ENCODE measurements at places on chromosomes 12 and 14. TPM values are rescaled to one million over a fixed set of nuclear protein-coding genes. Genes with fewer than 3 reads are reported as not detected.

DNA sequence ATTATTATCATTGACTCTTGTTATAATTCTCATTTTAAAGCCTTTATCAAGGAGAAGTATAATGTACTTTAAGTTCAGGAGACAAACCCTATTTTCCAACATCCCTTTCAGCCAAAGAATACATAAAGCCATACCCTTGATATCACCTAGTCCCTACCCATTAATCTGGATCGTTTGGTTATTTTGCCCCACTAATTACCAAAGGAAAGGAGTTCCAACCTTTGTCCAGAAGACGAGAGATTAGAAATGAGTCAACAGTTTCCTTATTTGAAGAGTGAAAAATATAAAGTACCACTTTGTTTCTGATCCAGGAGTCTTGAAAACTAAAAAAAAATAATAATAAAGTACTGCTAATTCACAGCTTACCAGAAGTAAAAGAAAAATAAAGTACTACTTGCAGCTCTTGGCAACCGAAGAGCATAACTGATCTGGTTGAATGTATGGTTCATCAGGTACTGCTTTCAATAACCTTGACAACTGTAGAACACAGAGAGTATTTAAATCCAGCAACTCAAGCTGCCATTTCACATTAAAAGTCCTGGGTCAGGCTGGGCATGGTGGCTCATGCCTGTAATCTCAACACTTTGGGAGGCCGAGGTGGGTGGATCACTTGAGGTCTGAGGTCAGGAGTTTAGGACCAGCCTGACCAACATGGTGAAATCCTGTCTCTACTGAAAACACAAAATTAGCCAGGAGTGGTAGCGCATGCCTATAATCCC is 33.7 kb downstream of the LIMA1 start:
- DNase-seq: no peak

- DNase-seq: no peak
These were observed 55.4 kb downstream of the GALNT9 start for GRCh38 chr12:132273992-132274334.

DNA sequence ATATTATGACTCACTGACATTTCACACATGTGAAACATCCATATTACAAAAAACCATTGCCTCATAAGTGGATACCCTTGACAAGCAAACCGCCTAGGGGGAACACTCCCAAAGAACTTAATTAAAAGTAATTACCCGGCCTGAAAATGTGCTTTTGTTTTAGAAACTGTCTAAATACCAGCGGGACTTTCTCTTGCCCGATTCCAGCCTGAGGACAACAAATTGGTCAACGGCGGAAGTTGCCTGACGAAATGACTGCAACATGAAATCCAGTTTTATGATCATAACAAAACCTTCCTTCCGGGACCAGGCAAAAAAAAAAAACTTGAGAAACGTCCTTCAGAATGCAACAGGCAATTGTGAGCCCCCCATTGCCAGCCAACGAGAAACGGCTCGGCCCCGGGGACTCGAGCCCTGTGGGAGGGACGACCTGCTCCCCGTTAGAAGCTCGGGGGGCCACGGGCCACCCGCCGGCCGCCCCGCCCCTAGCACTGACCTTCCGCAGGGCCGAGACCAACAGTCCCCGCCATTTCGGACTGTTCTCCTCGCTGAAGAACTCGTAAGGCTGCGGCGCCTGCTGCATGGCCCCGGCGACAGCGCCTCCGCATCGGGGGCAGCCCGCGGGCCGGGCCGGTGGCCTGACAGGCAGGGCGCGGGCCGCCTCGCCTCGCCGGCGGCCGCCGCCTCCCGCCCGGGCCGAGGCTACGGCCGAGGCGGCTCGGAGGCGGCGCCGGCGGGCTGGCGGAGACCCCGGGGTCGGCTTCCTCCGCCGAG is 490 bp downstream of the SOS2 start:
- DNase-seq: peak; percentile 71

GRCh38 chr14:65255583-65256461 is 153.5 kb upstream of the MAX start:
- peak; percentile 36 for DNase-seq

GRCh38 chr14:54928216-54928615 is 25.6 kb upstream of the GCH1 start:
- DNase-seq: no peak

- no peak for DNase-seq
These were observed 218.4 kb upstream of the C14orf180 start for GRCh38 chr14:104361101-104361591.

DNA sequence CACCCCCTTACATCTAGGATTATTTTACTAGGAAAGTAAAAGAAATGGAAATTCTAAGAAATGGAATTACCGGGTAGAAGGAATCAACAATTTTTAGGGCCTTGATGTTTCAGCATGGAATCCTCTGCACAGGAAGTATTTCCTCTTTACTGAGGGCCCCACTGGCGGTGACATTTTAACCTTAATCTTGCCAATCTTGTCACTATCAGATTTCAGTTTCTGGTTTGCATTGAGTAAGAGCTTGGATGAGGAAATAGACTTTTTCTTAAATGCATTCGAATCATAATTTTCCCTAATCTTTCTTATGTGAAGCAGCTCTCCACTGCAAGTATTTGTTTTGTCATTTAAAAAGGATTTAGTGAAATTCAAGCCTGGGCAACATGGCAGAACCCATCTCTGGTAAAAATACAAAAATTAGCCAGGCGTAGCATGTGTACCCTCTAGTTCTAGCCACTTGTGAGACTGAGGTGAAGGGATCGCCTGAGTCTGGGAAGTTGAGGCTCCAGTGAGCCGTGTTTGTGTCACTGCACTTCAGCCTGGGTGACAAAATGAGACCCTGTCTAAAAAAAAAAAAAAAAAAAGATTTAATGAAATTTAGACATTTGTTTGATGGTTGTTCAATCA is 40.7 kb downstream of the TPCN1 start:
- DNase-seq: no peak

The IFNG-AS1 gene
- not detected for total RNA-seq

GRCh38 chr14:61555056-61555838 is 140.1 kb upstream of the HIF1A start:
- DNase-seq: no peak

The ZNF385A gene
- 0.65 TPM for total RNA-seq

GRCh38 chr12:31011746-31012566 is 61.7 kb upstream of the DDX11 start:
- DNase-seq: no peak

GRCh38 chr14:65077318-65077717 is 25.0 kb downstream of the MAX start:
- DNase-seq: no peak

The CLMN gene
- total RNA-seq: 0.65 TPM

GRCh38 chr12:115417610-115418009 is 733.6 kb upstream of the TBX3 start:
- DNase-seq: no peak

GRCh38 chr14:41915732-41916131 is 309.1 kb downstream of the LRFN5 start:
- DNase-seq: no peak
